ENCODE measurements at places on chromosomes 12 and 14.
A peak's percentile ranks its signal among the peaks of the same experiment; 100 is the strongest.

DNA sequence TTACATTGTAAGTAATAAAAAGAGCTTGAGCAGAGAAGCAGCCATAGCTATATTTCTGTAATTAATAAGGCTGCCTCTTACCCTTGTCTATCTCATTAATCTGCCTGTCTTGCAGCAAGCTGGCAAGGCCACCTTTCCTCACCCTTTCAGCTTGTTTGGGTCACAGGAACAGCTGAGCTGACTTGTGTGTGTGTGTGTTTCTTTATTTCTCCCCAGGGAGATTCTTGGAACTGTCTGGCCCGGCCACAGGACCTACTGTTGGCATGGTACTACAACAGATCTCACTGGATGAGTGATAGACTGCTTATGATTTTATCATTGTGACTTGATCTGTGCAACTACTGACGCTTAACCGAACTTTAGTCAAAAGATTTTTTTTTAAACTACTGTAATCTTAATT lies 213.7 kb downstream of the SLC2A13 start:
- DNase-seq: no peak

DNA sequence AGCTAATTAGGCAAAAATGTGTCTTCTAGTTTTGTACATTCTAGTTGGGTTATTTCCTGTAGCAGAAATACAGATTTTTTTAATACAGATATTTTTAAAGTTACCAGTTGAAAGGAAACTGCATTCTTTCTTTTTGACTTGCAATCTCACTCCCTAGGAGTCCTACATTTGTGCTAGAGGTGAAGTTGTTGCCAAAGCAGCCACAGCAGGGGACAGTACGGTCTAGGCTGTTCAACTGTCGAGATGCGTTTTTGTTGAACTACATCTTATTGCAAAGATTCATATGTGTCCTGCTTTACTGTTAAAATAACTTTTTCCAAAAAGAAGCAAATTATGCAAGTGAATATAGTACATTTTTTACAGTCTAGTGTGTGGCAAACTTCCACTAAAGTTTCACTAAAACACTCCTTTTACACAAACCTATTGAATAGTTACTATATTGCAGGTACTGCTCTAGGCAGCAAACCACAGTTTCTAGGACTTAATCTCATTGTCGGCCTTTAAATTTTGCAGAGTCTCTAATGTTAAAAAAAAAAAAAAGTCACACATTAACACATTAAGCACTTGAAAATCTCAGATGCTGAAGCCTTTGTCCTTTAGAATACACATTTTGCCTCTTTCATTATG lies 30.2 kb upstream of the SRGAP1 start:
- DNase-seq: no peak

DNA sequence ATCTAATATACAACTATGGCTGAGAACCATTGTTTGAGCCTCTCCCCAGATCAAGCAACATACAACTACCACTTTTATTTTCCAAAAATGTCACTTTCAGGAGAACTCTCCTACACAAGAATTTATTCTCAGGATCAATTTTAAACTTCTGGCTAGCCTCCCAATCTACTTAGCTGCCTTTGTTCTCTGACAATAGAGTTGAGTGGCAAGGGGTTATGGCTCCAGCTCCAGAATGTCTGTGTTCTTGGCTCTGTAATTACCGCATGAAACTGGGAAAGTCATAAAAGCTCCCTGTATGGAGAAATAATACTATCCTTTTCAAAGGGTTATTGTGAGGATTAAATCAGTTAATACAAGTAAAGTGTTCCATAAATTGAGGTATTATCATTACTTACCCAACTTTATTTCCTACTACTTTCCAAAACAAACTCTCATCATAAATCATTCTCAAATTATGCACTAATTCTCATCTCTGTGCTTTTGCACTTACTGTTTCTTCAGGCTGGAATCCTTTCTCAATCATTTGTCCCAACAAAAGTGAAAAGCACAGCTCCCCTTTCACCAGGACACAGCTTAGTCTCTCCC lies 121.9 kb downstream of the GARIN6 start:
- DNase-seq: no peak

- DNase-seq: peak; percentile 5
Measured at GRCh38 chr14:78836777-78837176, 666.6 kb downstream of the NRXN3 start.

- no peak for DNase-seq
Measured at GRCh38 chr12:65586796-65587195, 237.5 kb upstream of the HMGA2 start.

DNA sequence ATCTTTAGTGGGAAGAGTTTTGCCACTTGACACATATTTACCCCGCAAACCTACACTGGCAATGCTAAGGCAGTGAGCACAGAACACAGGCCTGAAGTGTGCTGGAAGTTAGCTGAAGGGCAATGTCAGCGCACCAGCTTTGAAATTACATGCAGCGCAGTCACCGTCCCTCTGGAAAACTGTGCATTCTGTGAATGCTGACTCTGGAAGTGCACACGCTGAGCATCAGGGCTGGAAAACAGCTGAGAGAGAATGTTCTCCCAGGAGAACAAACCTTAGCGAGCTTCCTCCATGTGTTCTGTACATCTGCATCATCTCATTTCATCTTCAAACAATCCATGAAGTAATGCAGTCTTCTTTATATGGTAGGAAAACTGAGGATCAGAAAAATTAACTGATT lies 448.2 kb downstream of the NRXN3 start:
- DNase-seq: no peak

- peak; percentile 94 for DNase-seq
Measured at GRCh38 chr12:119665164-119665929, 2.6 kb upstream of the PRKAB1 start.

DNA sequence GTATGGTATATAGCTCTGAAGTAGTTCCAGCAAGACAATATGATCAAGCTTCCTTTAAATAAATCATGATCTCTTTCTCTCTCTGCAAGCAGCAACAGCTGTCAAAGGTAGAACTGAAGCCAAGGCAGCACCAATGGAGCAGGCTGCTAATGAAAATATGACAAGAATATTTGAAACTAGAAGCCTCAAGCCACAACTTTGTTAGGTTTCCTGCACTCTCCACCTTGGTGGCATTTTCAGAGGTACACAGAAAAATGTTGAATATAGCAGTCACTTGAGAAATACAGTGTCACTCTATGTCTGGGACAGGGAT lies 43.8 kb upstream of the PSMA6 start:
- no peak for DNase-seq

DNA sequence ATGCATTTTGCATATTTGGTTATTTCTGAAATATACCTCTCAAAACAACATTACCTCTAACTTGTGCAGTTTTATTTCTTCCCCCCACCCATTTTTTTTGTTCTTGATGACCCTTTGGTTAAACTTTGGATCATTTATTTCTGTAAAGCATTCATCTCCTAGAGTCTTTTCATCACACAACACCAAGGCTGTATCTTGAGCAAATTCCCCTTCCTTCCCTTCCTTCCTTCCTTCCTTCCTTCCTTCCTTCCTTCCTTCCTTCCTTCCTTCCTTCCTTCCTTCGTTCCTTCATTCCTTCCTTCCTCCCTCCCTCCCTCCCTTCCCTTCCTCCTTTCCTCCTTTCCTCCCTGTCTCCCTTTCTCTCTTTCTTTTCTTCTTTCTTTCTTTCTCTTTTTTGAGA lies 43.8 kb upstream of the PPP1R12A start:
- no peak for DNase-seq
